HuH-7.5 (cell line): ENCODE measurements at places on chromosomes 12 and 14.

GRCh38 chr14:89327771-89328212 is 89.2 kb downstream of the FOXN3 start:
- no peak for DNase-seq

DNA sequence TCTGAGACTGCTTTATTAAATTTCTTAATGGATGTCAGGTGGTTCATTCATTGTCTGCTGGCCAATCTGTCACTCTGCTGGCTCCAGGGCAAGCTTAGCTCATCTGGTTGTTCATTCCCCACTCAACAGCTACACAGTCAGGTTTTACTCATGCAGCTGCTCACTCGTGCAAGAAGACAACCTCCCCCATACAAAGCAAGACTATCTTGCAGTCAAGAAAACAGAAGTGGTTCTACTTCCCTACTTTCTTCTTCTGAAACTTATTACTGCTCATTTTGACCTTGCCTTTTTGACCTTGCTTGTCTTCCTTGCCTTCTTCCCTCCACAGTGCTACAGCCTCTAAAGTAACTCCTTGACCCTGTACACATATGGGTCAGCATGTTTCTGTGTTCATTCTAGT is 277.9 kb downstream of the SSPN start:
- no peak for DNase-seq

- no peak for DNase-seq
These were observed 119.6 kb downstream of the LRRIQ1 start for GRCh38 chr12:85155791-85156190.

- no peak for DNase-seq
These were observed 3.3 kb upstream of the RIMBP2 start for GRCh38 chr12:130719263-130719859.

GRCh38 chr12:52913431-52913821 is 8.6 kb upstream of the KRT8 start:
- no peak for DNase-seq

DNA sequence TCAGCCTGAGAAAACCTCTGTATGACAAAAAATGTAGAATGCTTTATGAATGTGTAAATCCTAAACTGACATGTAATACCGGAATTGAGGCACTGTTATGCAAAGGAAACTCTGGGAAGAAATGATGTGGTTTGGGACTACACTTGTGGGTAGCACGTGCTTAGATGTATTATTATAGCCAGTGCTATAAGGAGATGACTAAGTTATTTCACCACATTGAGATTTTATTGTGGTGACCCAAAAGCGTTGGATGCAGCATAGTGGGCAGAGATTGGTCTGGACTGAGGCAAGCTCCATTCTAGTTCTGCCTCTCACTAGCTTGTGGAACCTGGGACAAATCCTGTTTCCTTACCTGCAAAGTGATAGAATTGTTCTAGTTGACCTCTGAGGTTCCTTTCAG is 172.2 kb downstream of the SNAPC1 start:
- DNase-seq, result no peak

DNA sequence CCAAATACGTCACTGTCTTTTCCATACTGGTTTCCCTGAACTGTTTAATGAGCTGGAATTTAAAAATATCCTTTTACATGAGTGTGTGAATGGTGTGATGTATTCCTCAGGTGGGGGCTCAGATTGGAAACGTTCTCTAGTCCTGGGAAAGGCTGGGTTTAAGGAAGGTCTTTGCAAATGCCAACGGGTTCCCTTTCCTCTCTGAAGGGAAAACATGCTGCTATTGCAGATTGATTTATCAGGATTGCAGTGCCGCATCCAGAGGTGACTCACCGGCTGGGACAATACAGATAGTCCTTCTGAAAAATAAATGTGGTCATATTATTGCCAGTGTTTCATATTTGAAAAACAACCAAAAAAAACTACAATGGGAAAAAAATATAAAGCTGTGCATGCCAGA is 193.1 kb upstream of the FLRT2 start:
- DNase-seq, result no peak

- DNase-seq, result no peak
These were observed 156.4 kb upstream of the FRMD6 start for GRCh38 chr14:51495319-51495718.

GRCh38 chr12:81468206-81468605 is 290.9 kb downstream of the PPFIA2 start:
- no peak for DNase-seq

- DNase-seq, result no peak
These were observed 71.5 kb downstream of the SSPN start for GRCh38 chr12:26266881-26267280.

DNA sequence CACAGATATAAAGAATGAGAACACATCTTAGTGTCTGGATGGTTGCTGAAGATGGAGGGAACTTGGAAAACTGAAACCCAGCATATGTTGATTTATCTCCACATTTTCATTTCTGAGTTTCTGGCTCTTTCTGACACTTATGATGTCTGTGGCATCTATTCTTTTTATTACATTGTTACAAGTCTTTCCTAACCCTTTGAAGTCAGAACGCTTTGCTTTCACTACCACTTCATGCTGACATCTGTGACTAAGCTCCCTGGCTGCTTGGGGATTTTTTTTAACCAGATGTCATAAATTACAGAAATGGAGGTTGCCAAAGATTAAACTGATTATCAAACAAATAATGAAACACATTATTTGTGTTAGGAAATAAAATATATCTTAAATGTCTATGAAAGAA is 188.7 kb downstream of the KITLG start:
- no peak for DNase-seq

DNA sequence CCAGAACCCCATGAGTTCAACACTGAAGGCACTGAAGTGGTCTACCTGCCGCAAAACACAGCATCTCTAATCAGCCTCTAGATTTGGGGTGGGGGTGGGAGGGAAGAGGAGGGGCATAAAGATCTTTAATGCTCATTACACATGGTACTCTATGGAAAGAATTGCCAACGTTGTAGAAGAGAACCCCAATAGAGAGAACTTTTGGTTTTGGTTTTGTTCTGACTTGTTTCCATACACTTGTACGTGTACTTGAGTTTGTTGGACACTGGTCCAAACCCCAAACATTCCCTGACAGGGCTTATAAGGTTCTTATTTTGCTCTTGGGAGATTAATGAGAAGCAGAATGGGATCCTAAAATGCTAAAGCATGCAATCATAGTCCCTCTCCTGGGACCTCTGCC is 31.0 kb downstream of the GNPTAB start:
- no peak for DNase-seq

DNA sequence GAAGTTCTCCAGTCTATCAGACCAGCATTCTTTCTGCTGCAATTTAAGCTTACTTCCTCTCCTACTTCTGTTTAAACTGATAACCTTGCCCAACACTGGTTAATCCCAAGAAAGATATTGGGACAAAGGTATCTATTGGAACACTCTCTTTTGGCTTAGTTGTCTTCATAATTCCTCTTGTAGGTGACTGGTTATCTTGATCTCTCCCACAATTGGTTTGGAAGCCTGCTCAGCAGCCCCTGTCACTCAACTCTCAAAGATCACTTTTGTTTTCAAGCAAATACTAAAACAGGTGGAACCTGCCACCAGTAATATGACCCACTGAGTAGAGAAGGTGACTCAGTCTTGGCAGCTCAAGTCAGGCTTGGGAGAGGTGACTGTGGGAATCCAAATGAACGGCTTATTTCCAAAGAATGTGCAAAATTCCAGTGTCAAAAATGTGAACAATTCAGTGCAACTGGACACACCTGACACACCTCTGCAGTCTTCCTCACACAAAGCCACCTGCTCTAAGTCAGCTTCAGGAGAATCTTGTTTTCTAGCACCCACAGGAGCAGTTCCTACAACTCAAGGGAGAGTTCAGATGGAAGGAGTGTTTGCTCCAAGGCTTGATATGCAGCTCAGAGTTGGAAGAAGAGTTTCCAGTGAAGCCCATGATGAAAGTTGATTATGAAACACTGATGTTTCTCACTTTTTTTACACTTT is 83.2 kb upstream of the SLC38A2 start:
- DNase-seq, result no peak

GRCh38 chr12:139585-139984 is 73.0 kb downstream of the IQSEC3 start:
- DNase-seq, result no peak

- DNase-seq, result no peak
These were observed 677.2 kb downstream of the AACS start for GRCh38 chr12:125742413-125742812.

GRCh38 chr14:68261092-68261842 is 441.7 kb downstream of the RAD51B start:
- DNase-seq, result no peak

DNA sequence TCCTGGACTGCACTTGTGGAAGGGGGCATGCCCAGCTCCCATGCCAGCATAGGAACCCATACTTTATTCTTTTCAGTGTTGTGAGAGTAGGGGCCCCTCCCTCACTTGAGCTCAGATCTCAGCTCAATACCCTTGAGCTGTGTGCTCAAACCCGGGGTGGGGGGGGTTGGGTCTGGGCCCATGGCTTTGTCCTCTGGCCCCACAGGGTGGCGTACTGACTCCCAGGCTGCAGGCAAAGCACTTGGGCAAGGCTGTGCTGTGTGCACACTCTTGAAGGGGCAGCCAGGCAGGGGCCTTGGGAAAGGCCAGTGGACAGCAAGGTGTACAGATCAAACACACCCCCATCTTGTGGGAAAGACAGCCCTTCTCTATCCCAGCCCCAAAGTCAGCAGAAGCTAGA is 81.8 kb downstream of the WIF1 start:
- DNase-seq, result no peak

DNA sequence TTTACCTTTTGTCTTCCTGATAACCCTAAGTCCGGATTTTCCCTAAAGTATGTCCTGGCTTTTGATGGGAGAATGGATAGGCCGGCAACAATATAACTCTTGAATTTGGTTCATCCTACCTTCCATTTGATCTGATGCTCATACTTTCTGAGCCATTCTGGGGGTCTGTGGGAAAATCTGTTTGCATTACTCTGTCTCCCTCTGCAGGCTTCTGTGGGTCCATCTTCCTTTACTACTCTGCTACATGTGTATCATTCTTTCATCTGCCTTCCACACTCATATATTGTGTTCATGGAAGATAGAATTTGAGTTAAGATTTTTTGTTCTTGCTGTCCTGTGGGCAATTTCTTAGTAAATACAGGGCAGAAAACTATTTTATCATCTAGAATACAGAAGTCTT is 101.5 kb downstream of the NAV3 start:
- no peak for DNase-seq

DNA sequence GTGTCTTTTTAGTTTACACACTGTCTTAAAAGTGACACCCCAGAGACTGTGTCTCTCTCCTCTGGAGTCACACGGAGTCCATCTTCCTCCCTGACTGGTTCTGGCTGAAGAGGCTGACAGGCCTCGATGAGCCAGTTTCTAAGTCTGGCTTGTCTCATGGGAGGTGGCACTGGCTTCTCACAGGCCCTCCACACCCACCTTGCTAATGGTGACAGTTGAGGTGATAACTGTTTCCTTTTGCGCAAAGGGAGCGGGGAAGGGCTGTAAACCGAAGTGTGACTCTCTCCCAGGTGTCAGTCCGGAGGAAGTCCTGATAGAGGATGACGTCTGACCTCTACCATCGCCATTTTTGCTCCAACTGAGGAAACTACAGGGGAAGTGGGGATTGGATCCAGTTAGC is 30.2 kb downstream of the KCTD10 start:
- no peak for DNase-seq

- no peak for DNase-seq
These were observed 196.2 kb downstream of the ITPR2 start for GRCh38 chr12:26636710-26637328.

DNA sequence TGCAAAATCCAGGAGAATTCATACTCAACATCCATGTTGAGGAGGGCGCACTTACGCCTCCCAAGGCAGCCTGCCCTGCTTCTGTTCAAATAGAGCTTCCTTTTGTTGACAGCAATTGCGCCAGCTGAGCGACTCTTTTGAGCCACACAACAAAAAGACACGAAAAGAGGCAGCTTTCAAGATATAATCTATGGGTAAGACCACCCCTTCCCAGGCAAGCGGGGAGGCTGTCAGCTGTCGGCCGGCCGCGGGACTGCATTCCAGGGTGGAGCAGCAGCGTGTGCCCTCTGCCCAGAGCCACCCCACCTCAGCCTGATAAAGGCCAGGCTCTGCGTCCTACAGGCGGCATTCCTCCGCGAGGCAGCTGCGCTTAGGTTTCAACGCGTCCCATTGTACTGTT is 15.8 kb upstream of the STAB2 start:
- DNase-seq, result no peak

- DNase-seq, result no peak
These were observed 182.4 kb downstream of the ASCL1 start for GRCh38 chr12:103139876-103140275.

GRCh38 chr12:130552483-130552996 is 163.6 kb downstream of the RIMBP2 start:
- DNase-seq, result no peak

- DNase-seq, result no peak
These were observed 336.8 kb downstream of the NAV3 start for GRCh38 chr12:78167510-78167909.

- DNase-seq, result no peak
These were observed 88.8 kb downstream of the CCDC60 start for GRCh38 chr12:119423285-119423684.

GRCh38 chr12:13957576-13957975 is 23.8 kb downstream of the GRIN2B start:
- no peak for DNase-seq

- DNase-seq, result no peak
These were observed 217.3 kb downstream of the C12orf75 start for GRCh38 chr12:105547786-105548185.

GRCh38 chr12:24903329-24904088 is 45.4 kb downstream of the BCAT1 start:
- no peak for DNase-seq

- no peak for DNase-seq
These were observed 323.9 kb downstream of the BCL11B start for GRCh38 chr14:98947911-98948595.

- no peak for DNase-seq
These were observed 10.7 kb upstream of the RTRAF start for GRCh38 chr14:51978681-51979085.

DNA sequence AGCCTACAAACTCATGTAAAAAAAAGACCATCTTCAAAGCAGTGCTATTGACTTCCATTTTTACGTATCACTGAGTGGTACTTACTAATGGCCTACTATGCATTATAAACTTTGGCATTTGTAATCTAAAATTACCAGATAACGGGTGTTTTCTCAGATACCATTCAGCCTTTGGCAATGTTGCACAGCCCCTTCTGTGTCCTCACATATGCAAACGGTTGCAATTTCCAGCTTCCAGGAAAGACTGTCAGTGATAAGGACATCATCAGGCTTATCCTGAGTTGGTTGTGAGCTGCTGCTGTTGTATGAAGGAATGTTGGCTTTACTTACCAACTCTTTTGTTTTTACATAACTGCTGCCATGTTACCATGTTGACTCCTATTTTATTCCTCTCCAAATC is 1.6 kb upstream of the SLC6A13 start:
- DNase-seq, result no peak

- DNase-seq, result no peak
These were observed 200.2 kb upstream of the RBM19 start for GRCh38 chr12:114166362-114166761.
